Stimulated activated CD8-positive, alpha-beta memory T cell treated with anti-CD3 and anti-CD28 coated beads, Interleukin-7, amount 100 ng/mL, for 48 hours (primary cell): ENCODE measurements at places on chromosomes 16 and 17.

GRCh38 chr17:71511266-71511995 is 609.4 kb upstream of the SOX9 start:
- no peak for DNase-seq

DNA sequence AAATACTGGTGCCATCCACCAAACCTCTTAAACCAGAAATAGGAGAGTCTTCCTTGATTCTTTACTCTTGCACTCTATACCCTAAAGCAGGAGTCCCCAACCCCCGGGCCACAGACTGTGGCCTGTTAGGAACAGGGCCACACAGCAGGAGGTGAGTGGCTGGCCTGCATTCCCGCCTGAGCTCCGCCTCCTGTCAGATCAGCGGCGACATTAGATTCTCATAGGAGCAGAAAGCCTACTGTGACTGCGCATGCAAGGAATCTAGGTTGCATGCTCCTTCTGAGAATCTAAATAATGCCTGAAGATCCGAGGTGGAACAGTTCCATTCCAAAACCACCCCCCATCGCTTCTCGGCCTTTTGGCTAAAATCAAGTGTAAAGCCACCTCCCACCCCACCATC is 30.3 kb upstream of the SRCIN1 start:
- no peak for DNase-seq

GRCh38 chr16:14155572-14156190 is 84.6 kb downstream of the MRTFB start:
- no peak for DNase-seq

- DNase-seq = no peak
Measured at GRCh38 chr17:72872396-72872795, 220.1 kb downstream of the SLC39A11 start.

DNA sequence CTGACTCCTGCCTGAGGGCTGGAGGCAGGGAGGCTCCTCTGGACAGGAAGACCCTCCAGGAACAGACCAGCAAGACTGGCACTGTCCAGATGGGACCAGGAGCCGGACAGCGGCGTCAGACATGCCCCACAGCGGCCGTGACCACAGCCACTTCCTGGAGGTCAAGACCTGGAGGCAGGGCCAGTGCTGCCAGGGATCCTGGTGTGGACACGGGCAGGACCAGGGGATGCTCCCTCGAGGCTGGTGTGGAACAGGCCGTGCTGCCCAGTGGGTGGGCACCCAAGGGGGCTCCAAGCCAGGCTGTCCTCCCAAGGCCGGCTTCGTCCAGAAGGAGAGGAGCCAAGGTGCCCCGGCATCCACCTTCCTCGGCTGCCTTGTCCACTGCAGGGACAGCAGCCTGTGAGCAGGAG is 4.5 kb upstream of the CCDC57 start:
- no peak for DNase-seq

- no peak for DNase-seq
Measured at GRCh38 chr16:25279491-25279890, 21.8 kb upstream of the ZKSCAN2 start.

DNA sequence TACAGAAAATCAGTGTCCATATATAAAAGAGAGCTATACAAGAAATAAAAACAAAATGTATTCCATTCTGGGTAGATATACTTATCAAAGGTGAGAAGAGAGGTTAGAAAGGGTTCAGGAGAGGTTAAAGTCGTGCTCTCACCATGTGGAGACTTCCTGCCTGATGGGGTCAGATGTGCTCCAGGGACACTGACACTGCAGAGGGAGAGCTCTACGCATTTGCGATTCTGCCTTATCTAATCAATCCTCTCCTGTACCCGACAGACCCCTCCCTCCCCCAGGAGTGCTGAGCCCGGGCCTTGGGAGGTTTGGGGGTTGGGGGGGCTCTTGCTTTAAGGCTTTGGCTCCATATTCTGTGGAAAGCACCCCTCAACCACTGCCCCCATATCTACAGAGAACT is 16.6 kb upstream of the SLC5A11 start:
- DNase-seq = no peak

DNA sequence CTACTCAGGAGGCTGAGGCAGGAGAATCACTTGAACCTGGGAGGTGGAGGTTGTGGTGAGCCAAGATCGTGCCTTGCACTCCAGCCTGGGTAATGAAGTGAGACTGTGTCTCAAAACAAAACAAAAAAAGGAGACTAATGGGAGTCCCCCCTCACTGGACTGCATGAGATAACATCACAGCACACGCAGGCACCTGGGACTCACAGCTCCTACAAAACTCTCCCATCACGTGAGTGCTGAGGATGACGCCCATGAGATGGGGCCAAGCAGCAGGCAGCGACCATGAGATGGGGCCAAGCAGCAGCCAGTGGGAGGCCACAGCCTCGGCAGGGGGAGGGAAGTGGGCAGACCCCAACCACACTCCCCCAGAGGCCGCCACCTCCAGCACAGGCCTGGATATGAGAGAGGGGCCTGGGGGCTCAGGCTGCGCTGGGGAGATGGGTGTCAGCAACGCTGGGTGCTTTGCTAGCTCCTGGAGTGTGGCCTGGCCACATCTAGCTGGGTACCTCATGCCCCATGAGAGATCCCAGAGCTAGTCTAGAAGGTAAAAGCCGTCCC is 15.4 kb downstream of the DNAAF8 start:
- DNase-seq = no peak

GRCh38 chr17:266701-267667 is 85.5 kb upstream of the DOC2B start:
- DNase-seq = no peak

DNA sequence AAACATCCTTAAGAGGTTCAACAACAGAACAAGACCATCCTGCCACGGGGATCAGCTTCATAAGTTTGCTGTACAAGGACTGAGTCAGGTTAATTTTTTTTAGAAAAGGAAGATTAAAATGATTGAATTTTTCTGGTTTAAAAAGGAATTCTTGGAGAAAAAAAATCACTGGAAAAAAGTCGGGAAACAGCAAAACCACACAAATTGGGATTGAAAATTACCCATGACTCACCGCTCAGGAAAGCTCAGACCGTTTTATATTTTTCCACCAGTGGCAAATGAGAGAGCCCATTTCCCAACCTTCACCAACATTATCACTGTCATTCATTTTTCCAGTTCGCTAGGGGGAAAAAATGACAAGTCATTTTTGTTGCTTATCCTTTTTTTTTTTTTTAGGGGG is 46.6 kb downstream of the MRM3 start:
- DNase-seq = no peak

- no peak for DNase-seq
Measured at GRCh38 chr16:22810226-22810625, 3.7 kb upstream of the HS3ST2 start.
